ENCODE measurements at places on chromosomes 7 and 10.

DNA sequence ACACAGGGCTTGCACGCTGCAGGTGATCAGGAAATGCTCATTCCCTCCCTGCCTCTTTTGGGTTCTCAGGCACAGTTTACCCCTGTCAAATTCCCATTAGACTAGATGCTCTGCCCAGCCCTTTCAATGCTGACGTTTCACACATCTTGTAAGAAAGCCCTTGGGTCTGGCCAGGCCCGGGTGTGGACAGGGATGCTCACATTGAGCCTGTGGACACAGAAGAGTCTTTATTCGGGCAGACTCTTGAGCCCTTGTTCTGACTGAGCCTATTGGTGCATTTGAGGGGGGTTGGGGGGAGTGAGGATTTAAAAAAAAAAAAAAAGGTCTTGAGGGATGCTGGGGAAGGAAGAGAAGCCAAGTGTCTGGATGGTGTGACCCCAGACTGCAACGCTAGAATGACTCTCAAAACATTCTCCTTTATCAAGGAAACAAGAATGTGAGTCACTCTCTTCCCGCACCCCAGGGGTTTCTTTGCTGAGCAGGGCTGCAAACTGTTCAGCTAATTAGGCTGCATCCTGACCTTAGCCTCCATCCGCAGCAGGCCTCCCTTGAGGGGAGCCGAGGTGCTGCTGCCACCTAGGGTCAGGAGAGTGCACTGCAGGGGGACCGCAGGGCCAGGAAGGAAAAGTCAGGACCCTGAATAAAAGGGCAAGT lies 53.6 kb upstream of the TMEM72 start:
- peak; percentile 74 for DNase-seq

DNA sequence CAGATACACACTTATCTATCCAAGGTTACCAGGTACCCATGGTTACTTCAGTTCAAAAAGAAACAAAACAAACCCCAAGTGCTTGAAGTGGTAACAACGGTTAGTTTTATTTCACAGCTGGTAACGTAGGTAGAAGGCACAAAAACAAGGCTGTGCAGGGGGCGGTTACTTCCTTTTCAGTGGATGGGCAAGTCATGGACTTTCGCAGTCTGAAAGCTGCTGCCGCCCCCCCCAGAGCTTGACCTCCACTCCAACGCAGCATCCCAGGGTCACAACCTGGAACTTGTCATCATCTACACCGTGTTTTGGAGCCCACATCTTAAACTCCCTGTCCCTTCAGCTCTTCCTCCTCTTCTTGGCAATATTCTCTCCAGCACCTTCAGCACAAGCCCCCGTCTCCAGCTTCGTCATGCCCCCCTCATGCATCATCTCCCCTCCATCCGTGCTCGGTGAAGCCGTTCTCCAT lies 181.2 kb upstream of the ITGB1 start:
- no peak for DNase-seq

DNA sequence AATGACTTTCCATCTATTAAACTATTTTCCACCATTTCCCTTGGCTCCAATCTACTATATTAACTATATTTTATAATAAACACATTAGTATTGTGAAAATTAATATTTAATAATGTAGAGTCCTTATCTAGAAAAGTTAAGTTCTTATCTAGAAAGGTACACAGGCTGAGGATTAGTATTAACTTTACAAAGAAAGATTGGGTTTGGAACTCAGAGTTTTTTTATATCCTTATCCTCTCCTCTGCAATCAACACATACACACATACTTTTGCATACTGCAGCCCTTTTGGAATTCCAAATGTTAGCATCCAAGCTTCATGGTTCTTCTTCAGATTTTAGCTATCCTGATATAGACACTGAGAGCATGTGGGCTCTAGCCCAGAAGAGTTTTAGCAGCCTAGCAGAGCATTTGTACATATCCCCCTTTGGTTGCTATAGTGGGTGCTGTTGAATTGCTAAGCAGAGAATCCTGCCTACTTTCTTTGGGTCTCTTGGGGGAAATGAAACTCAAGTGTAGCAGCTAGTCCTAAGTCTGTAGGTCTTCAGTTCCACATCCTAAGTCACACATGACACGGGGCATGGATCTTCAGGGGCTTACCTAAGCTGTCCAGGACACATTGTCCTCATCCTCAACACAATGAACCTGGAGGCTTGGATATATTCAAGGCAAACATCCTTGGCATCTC lies 874.6 kb downstream of the LRMDA start:
- DNase-seq, result no peak

- no peak for DNase-seq
Observed at GRCh38 chr7:51602376-51602775, 285.8 kb upstream of the COBL start.

DNA sequence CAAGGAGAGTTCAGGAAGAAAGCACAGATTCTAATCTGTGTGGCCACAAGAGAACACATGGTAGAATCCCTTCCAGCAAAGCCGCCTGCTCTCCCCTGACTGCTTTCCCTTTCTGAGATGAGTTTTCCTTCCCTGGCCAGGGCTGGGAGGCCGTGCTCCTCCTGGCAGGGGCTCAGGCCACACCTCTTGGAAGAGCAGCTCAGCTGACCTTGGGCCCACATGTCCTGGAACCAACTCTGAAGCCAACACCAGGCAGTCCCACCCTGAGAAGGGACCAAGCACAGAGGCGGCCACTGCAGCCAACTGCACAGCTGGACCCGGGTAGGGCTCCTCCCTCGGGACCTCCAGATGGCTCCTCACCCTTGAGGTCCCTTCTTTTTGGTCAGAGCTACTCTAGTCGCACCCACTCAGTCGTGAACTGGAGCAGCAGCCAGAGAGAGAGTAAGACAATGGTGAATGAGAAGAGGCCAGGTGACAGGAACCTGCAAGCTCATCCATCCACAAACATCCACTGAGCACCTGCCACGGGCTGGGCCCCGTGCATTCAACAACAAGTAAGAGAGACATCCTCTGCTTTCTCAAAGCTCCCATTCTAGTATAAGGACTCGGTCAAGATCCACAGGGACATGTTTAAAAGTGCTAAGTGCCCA lies 40.3 kb downstream of the FAM53B start:
- no peak for DNase-seq

- DNase-seq, result no peak
Observed at GRCh38 chr10:132198068-132198370, 11.3 kb downstream of the DPYSL4 start.

DNA sequence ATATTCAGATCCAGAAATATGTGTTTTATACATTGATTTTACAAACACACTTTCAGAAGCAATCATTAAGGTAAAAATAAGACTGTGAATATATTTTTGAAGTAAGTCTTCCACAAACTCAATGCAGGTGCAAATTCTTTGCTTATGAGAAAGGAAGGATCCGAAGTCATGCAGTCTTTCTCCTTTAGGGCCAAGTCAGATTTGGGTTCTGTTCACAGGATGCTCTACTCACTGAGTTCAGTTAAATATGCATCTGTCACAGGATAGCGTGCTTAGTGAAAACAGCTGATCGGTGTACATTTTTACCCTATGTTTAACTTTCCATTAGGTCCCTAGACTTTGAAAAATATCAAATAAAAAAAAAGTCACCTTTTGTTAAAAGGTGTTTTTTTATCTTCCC lies 608.5 kb downstream of the PHTF2 start:
- DNase-seq, result no peak

- no peak for DNase-seq
Observed at GRCh38 chr10:88744002-88744401, 15.8 kb upstream of the LIPN start.

GRCh38 chr10:130221456-130222375 lies 85.5 kb downstream of the GLRX3 start:
- DNase-seq, result no peak

DNA sequence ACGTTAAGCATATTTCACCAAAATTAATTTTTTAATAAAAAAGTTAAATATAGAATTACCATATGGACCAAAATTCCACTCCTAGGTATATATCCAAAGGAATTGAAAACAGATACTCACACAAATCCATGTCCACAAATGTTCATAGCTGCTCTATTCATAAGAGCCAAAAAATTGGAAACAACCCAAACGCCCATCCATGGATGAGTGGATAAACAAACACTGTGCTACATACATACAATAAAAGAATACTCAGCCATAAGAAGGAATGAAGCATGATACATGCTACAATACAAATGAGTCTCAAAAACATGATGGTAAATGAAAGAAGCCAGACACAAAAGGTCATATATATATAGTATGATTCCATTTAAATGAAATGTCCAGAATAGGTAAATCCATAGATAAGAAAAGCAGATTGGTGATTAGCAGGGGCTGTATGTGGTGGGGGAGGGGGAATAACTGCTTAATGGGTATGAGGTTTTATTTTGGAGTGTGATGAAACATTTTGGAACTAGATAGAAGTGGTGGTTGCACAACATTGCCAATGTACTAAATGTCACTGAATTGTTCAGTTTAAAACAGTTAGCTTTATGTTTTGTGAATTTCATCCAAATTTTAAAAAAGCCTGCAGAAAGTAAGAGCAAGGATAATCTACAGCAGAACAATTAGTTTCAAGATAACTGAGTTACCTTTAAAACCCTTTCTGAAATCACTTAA lies 101.2 kb upstream of the EFCAB10 start:
- DNase-seq, result no peak

All from hepatocyte (in vitro differentiated cells).